Activated CD8-positive, alpha-beta memory T cell treated with anti-CD3 and anti-CD28 coated beads for 4 hours (primary cell): ENCODE measurements at places on chromosomes 7 and 10.

- DNase-seq, result no peak
Observed at GRCh38 chr10:114767986-114768821, 53.4 kb upstream of the FHIP2A start.

GRCh38 chr10:91909117-91909677, at the start of gene FGFBP3:
FGFBP3 (minus strand) TSS chr10:91909486; CDS start chr10:91908969, 517 bp downstream.
- DNase-seq, result no peak

GRCh38 chr7:131899271-131900030, 343.0 kb upstream of the PODXL start:
- no peak for DNase-seq

- no peak for DNase-seq
Observed at GRCh38 chr10:14235566-14236195, 95.0 kb downstream of the FRMD4A start.

DNA sequence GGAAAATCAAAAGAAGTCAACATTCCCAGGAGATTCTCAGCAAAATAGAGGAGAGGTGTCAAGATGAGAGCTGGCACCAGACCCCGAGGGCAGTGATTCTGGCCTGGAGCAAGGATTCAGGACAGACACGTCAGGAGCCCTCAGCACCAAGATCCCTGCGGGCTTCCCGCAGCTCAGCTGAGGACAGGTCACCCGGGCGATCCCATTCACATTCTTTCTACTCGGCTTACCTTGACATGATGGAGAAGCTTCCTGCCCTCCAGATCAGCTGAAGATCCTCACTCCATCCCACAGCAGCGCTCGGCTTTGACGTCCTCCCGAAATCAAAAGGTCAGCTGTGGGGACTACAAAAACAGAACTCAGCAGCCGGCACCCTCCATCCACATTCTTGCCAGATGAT, 139.1 kb downstream of the DLG5 start:
- no peak for DNase-seq

- no peak for DNase-seq
Observed at GRCh38 chr10:102264371-102264770, 19.0 kb downstream of the GBF1 start.

GRCh38 chr7:84188786-84189405, 5.7 kb downstream of the SEMA3A start:
- DNase-seq, result no peak

DNA sequence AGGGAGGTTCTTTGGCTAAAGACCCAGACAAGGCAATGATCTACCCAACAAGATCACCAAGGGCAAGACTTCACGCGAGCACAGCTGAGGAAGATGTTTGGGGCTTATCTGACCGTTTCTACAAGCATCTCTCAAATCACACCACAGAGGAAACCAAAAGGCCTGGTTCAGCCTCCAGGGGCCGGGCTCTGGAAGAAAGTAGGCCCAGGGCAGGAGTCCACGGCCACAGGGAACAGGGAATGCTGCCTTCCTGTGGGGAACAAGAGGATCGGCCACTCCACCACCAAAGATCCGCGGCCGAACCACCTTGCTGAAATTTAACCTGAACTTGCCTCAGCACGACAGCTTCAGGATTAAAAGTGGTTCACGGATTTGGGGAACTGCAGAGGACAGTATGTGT, 332.5 kb downstream of the PTPRN2 start:
- no peak for DNase-seq

- DNase-seq, result no peak
Observed at GRCh38 chr7:30912986-30913811, 1.5 kb downstream of the AQP1 start.

GRCh38 chr10:454860-455259, 234.6 kb downstream of the DIP2C start:
- no peak for DNase-seq

- no peak for DNase-seq
Observed at GRCh38 chr10:130230611-130231010, 94.4 kb downstream of the GLRX3 start.

- DNase-seq, result no peak
Observed at GRCh38 chr10:112461029-112461887, 14.2 kb downstream of the VTI1A start.

- DNase-seq, result no peak
Observed at GRCh38 chr7:83677180-83677866, 28.4 kb upstream of the SEMA3E start.
